Dorsolateral prefrontal cortex (tissue), 122 donors: ENCODE measurements at places on chromosomes 6 and 20.

GRCh38 chr20:38126146-38126921 is 38.7 kb downstream of the TGM2 start:
- DNase-seq, result peak; percentile 29

GRCh38 chr6:155041741-155042279 is 46.7 kb downstream of the TIAM2 start:
- DNase-seq, result no peak

GRCh38 chr6:165047952-165048351 is 261.5 kb downstream of the C6orf118 start:
- no peak for DNase-seq

DNA sequence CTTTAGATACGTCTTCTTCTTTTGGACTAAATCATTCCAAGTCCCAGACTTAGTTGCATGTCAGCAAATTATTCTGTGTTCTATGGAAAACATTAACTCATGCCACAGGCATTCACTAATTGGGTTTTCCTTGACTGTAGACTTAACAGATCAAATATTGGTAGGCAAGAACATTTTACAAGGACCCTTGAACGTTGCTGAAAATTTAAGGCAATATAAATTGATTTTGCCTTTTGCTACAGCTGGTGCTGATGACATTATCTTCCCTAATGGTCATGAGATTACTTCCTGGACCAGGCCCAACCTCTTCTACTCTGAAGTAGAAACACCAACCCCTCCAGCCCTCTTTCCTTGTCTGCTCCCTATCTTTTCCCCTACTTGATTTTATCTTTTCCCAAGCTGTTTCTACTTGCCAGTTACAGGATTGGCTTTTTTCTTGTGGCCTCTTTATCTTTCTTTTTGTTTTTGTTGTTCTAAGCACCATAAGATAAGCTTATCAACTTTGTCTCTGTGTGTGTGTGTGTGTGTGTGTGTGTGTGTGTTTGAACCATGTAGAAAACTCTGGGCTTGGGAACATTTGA is 514.0 kb upstream of the SOX4 start:
- no peak for DNase-seq

- DNase-seq, result no peak
Measured at GRCh38 chr6:10429638-10430427, 15.0 kb upstream of the TFAP2A start.

DNA sequence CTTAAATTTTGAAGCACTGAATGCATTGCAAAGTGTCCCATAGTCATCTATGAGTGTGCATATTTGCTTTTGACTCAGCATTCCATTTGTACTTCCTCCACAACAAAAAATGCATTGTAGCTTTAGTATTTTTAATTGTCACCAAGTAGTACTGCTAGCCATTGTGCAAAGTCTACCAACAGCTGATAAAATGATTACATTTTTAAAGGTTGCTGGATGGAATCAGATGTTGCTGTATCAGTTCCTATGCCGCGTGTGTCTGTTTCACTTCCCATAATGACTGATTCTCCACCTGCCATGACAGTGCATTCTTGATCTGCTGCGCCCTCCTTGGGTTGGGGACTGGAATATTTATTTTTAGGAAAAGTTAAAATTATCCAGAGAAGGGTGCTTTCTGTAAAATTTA is 41.2 kb downstream of the SLX4IP start:
- no peak for DNase-seq

GRCh38 chr6:105593805-105594671 is 191.2 kb upstream of the PREP start:
- DNase-seq, result no peak

DNA sequence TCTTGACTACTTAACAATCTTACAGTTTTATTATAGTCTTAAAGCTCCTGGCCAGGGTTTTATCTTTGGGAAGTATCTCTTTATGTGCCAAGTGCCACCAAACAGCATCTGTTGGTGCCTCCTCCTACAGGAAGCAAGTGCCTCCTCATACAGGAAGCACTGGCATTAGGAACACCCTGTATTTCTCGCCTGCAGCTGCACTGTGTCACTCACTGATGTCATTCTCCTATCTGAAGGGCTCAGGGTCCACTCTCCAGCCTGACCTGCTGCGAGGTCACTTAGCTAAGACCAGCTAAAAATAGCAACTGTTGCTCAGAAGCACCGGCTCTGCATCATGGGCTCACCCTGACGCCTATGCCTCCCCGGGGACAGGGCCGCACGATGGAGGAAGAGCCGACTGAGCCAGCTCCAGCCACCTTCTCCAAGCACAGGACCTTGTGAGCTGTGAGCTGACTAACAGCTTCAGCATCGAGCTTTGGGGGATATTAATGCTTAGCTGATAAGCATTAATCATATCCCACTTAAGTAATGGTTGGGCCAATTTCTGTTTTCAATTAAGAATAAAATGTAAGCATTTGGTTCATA is 66.3 kb upstream of the CD93 start:
- DNase-seq, result no peak

GRCh38 chr6:110800196-110800838 is 15.0 kb downstream of the CDK19 start:
- DNase-seq, result no peak

- DNase-seq, result no peak
Measured at GRCh38 chr6:77656999-77657764, 4.3 kb downstream of the MEI4 start.

- no peak for DNase-seq
Measured at GRCh38 chr6:90347411-90347851, 50.8 kb upstream of the BACH2 start.

DNA sequence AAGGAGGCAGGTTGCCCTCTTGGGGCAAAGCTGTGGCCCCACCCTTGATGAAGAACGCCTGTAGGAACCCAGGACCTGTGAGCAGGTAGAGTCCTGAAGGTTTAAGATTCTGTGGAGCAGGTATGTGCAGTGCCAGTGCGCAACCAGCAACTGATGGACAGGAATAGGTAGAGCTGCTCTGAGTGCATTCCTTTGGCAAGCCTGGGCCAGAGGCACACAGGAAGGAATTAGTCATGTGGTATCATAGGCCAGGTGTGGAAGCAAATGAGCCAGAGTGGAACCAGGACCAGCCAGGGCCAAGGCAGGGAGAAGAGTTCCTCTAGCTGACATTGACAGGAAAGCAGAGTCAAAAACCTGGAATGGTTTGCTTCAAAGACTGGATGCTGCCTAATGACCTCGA is 1.4 kb upstream of the KHDC1 start:
- no peak for DNase-seq

- no peak for DNase-seq
Measured at GRCh38 chr6:32604434-32604877, 14.8 kb upstream of the HLA-DRB1 start.

DNA sequence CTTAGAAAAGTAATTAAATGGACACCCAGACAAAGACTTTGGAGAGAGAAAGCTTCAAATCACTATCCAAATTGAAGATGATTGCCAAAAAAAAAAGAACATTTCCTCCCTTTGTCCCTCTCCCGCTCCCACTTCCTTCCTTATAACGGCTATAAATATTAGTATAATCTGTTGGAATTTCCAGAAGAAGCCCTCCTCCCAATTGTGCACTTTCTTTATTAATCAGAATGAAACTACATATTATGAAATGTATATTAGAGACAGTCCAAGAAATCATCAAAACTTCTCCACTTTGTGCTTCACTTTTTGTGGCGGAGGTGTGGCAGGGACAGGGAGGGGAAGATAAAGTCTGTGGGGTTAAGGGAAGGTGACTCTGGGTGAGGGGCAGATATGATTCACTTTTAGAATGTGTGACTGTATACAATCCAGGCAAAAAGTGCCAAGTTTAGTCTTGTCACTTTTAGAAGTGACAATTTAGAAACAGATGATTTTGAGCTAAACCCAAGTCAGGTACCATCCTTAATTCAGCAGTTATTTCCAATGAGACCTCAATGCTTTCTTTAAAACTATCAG is 195.0 kb upstream of the MARCKS start:
- no peak for DNase-seq

DNA sequence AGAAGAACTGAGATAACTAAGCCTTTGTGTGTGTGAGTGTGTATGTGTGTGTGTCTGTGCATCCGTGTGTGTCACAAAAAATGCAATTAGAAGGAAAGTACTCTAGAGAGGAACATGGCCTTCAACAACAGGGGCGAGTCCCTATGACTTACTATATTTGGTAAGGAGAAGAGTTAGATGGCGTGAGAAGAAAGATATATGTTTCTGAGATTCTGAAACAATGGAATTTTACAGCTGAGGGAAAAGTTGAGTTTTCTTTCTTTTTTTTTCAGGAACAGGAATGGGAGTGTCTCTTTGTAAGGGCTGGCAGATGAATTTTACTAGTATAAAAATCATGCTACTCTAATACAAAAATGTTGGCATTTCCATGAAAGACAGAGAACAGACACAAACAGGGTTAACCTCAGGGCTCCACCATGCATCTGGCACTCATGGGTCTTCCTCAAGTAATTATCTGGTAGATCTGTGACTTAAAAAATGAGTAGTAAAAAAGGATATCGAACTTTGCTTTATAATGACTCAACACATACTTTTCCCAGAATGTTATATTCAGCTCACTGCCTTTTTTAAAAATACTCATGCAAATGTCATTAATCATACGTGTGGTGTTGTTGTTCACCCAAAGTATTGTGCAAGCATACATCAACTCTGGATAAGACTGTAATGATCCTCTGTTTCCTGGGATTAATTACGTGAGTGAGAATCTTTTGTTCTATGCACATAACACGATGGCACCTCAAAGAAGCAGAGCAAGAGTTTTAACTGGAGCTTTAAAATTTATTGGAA is 12.8 kb upstream of the SASH1 start:
- no peak for DNase-seq

- no peak for DNase-seq
Measured at GRCh38 chr6:13865141-13865540, 50.8 kb upstream of the MCUR1 start.
